T-helper 17 cell (primary cell): ENCODE measurements at places on chromosomes 1 and 21. TPM values are rescaled to one million over a fixed set of nuclear protein-coding genes. Genes with fewer than 3 reads are reported as not detected.
A peak's percentile ranks its signal among the peaks of the same experiment; 100 is the strongest.

Gene CFAP107
- not detected for total RNA-seq

GRCh38 chr1:44213222-44214112 lies at the start of gene DMAP1:
DMAP1 (plus strand) TSS chr1:44213471; CDS start chr1:44213754, 283 bp downstream.
- peaks cover 6% of the 10 kb centered on the region for H3K36me3 ChIP-seq
- peaks cover 30% of the 10 kb centered on the region for H3K4me1 ChIP-seq
- DNase-seq: peak; percentile 74
- no peaks in the 10 kb centered on the region for H3K27me3 ChIP-seq
- H3K27ac ChIP-seq: peak within 1 kb of the TSS; percentile 94

Gene MRPS21
- 49.2 TPM for total RNA-seq

DNA sequence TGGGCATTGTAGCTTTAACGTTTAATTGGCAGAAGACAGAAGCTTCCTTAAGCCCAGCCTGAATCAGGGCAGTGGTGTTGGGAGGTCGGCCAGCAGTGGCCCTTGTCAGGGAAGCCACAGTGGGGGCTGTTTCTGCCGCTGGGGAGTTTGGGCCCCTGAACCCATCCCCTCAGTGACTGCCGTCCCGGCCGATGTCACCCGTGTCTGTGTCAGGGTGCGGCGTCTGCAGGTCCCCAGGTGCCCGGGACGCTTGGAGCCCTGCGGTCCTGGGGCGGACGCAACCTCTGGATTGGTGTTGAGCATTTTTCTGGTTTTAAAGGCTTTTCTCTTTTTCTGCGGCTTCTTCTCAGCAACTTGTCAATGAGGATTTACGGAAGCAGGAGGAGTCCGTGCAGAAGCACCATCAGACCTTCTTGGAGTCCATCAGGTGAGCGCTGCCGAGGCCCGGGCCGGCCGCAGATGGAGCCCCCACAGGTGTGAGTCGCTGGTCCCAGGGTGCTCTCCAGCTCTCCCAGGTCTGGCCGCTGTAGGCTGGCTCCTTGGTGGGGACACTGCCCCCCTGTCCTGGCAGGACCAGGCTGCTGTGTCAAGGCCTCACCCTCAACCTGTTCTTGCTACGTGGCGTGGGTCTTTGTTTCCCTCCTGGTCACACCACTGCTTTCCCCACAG lies 2.3 kb downstream of the ATAD3C start:
- no peak overlapping the region for H3K4me3 ChIP-seq
- H3K27ac ChIP-seq: no peak overlapping the region
- H3K27me3 ChIP-seq: peaks cover 13% of the 10 kb centered on the region
- peaks cover 4% of the 10 kb centered on the region for H3K4me1 ChIP-seq

Gene CACNA1E
- total RNA-seq: not detected

DNA sequence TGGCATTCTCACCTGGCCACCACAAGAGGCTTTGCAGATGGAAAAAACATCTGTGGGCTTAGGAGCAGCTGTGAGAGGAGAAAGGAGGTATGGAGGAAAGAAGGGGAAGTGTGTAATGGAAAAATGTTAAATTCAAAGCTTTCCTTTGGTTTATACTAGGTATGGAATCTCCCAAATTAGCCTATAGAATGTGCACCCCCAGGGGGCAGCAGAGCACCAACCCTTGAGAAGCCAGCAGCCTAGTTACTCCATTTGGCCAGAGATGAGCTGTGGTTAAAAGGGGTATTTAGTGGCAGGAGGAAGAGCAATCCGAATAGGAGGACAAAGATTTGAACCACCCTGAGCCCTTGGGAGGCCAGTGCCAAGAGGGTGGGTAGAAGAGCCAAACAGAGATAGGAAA lies 97.5 kb upstream of the CTTNBP2NL start:
- H3K4me1 ChIP-seq: no peaks in the 10 kb centered on the region
- no peak overlapping the region for H3K4me3 ChIP-seq
- no peaks in the 10 kb centered on the region for H3K36me3 ChIP-seq
- DNase-seq: no peak
- H3K27me3 ChIP-seq: peaks cover 19% of the 10 kb centered on the region
- H3K27ac ChIP-seq: no peak overlapping the region

Gene KRTAP12-2
- total RNA-seq: not detected

- no peaks in the 10 kb centered on the region for H3K4me1 ChIP-seq
- H3K27me3 ChIP-seq: peaks cover 41% of the 10 kb centered on the region
- no peak for DNase-seq
- H3K27ac ChIP-seq: no peak overlapping the region
- no peak overlapping the region for H3K4me3 ChIP-seq
Observed at GRCh38 chr1:47738560-47739182, 258.5 kb downstream of the TRABD2B start.

DNA sequence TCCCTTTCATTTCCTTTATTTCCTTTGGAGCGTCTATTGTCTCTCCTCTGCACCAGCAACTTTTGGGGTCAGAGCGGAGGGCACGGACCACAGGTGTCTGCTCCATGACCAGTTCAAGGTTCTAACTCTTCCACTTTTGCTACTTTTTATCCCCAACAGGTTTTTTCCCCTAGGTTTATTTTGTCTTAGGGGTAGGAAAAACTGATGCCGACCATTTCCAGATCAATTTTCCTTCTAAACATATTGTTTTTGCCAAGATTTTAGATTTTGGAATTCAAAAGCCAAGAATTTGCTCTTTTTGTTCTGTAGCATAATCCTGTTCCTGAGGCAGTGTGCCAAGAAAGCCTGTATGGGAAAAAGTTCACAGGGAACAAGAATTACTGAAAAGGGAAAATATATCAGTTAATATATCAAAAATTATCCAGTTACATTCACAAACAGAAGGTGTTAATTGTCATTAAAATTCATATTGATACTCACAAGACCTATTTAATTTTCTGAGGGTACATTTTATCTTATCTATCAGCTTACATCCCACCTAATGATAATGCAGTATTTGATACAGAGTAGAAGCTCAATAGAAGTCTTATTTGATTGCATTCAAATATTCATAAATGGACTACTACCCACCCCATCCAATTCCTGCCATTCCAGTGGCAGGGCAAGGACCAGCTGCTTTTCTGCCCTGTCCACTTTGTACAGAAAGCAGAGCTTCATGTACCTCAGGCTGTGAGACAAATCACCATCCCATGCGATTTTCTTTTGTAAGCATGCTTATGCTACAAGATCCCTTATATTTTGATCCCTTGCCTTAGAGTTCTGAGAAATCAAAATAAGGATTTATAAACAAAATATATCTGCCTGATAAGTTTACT lies 31.2 kb downstream of the TSEN15 start:
- H3K27me3 ChIP-seq: no peaks in the 10 kb centered on the region
- no peak for DNase-seq
- no peak overlapping the region for H3K4me3 ChIP-seq
- H3K36me3 ChIP-seq: peaks cover 11% of the 10 kb centered on the region
- H3K27ac ChIP-seq: no peak overlapping the region

- peaks cover 68% of the 10 kb centered on the region for H3K27me3 ChIP-seq
- H3K27ac ChIP-seq: no peak overlapping the region
- H3K4me1 ChIP-seq: peaks cover 3% of the 10 kb centered on the region
- no peak for DNase-seq
Observed at GRCh38 chr21:35828161-35828560, 232.2 kb downstream of the SETD4 start.

DNA sequence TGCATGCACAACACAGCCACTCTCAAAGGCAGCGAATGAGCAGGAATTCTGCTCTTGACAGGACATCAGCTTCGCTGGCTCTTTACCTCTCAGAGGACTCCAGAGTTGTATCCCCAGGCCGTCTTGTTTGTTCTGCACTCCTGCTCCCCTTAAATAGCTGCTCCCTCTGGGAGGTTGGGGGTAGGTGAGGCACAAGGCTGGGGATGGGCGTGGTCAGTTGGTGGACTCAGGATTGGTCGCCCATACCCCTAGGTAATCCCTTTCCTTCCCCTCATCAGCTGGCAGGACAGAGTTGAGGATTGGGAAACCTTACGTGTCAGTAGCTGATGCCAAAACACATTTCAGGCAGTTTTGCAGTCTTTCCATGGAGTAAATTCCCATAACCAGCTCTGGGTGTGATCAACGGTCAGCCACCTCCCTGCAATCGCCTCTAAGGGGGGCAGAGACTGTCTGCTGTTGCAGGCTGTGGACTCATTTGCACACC lies at the start of gene PLA2G2A:
Gene PLA2G2A (minus strand): TSS at position 125 of the 484 bp plus-strand sequence. CDS start 845 bp downstream, outside the sequence.
- H3K27me3 ChIP-seq: peaks cover 75% of the 10 kb centered on the region
- H3K4me3 ChIP-seq: no peak within 1 kb of the TSS
- H3K36me3 ChIP-seq: peaks cover 8% of the 10 kb centered on the region
- H3K4me1 ChIP-seq: peaks cover 10% of the 10 kb centered on the region
- H3K27ac ChIP-seq: no peak within 1 kb of the TSS

GRCh38 chr21:24014381-24014780 lies 1592.9 kb downstream of the MRPL39 start:
- no peak for DNase-seq
- H3K27me3 ChIP-seq: no peaks in the 10 kb centered on the region
- H3K36me3 ChIP-seq: no peaks in the 10 kb centered on the region
- H3K4me1 ChIP-seq: no peaks in the 10 kb centered on the region
- no peak overlapping the region for H3K27ac ChIP-seq

GRCh38 chr1:159428536-159428935 lies 3.5 kb upstream of the OR10J4 start:
- no peaks in the 10 kb centered on the region for H3K4me1 ChIP-seq
- H3K36me3 ChIP-seq: no peaks in the 10 kb centered on the region
- no peak for DNase-seq
- peaks cover 11% of the 10 kb centered on the region for H3K27me3 ChIP-seq
- no peak overlapping the region for H3K27ac ChIP-seq

DNA sequence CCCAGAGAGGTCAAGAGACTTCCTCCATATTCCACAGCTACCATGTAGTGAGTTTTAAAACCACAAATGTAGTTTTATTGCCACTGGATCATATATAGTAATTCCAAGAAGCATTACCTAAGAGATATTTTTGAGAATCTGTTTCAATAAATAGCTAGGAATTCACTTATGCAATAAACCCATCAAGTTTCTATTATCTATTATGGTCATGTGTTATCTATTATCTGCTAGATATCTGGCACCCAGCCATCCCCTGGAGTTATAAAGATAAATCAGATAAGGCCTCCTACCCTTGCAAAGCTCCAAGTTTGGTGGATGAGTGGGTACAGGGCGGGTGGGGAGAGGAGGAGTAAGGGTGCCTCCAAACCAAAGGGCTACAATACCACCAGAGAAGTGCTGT lies 10.3 kb upstream of the VWA5B1 start:
- peaks cover 70% of the 10 kb centered on the region for H3K27me3 ChIP-seq
- H3K36me3 ChIP-seq: no peaks in the 10 kb centered on the region
- no peak for DNase-seq
- peaks cover 6% of the 10 kb centered on the region for H3K4me1 ChIP-seq
- H3K4me3 ChIP-seq: no peak overlapping the region
